ENCODE measurements at places on chromosomes 4 and X.

GRCh38 chrX:4579480-4579879 lies 866.0 kb upstream of the PRKX start:
- no peak for DNase-seq

DNA sequence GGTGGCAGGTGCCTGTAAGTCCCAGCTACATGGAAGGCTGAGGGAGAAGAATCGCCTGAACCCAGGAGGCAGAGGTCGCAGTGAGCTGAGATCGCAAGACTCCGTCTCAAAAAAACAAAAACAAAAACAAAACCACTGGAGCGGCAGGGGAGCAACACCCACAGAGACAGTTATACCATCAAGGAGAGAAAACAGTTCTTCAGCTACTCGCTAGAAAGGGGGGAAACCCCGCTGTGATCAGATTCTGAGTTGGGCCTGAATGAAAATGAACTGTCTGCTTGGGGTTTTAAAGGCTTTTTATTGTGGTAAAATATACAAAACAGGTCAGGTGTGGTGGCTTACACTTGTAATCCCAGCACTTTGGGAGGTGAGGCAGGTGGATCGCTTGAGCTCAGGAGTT lies 16.8 kb upstream of the IRAK1 start:
- DNase-seq, result no peak

- DNase-seq, result no peak
Measured at GRCh38 chr4:85426366-85426765, 48.6 kb upstream of the ARHGAP24 start.

GRCh38 chrX:53073115-53073586 lies 9.0 kb upstream of the TSPYL2 start:
- DNase-seq, result peak; percentile 62
